ENCODE measurements at places on chromosomes 4 and X.

DNA sequence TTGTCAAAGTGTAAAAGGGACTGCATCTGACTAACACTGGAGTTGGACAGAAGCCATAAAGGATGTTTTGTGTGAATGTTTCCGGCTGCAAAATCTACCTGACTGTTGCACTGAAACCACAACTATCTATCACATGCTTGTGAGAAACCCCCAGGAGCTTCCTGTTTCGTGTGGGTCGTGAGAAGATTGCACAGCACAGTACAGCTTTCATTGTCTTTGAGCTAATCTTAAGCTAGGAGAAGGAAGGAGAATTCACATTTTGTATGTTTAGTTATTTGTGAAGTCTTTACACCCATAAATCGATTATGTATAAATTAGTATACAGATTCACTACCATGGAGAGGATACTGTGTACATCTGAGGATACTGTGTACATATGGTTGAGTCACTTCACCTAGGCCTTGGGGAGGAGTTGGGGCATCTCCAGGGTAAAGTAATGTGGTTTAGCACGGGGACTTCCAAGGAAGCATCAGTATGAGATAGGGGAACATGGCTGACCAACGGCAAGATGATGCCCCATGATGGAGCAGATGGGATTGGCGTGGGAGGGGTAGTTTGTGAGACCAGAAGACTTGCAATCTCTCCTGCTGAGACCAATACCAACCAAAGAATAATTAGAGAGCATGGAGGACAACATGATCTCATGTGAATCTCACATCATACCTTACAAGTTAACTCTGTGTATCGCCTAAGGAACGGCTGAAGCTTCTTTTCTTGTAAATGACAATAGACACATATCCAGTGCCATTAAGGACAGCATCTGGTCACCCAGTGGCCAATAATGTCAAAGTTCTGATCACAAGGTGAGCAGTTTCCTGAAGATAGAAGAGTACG lies 43.1 kb upstream of the FAM9C start:
- DNase-seq, result peak; percentile 22

GRCh38 chrX:48045410-48046311 lies 25.8 kb downstream of the ZNF630 start:
- DNase-seq, result no peak

DNA sequence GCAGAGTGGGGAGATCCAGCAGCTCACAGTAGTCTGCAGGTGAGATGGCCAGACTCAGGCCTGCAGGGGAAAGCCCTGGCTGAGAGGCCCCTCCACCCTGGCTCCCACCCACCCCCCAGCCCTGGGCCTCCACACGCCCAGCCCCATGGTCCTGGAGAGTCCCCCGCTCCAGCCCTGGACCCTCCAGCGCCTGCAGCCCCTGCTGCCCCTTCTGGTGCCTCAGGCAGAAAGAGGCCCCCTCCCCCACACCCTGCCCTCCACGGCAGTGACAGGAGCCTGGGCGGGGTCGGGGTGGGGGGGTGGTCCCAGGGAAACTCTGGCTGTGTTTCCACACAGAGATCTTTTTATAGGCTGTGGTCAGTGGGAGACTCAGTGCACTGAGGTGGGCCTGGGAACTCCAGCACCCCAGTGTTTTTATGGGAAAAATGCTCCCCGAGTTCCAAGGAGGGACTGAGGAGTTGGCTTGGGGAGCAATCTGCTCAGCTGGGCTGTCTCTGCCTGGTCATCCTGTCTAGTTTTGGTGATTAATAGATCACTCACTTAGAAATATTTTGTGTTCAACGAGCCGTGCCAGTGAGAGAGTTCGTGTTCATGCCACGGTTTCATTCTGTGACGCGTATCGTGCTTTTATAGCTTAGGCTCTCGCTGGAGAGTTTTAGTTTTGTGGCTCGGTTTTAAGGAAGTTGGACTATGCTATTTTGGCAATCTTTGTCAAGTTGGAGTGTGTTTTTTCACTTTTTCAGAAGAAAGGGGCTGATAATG lies 53.1 kb upstream of the HGFAC start:
- DNase-seq, result no peak

GRCh38 chr4:148118633-148119032 lies 323.6 kb downstream of the NR3C2 start:
- no peak for DNase-seq

DNA sequence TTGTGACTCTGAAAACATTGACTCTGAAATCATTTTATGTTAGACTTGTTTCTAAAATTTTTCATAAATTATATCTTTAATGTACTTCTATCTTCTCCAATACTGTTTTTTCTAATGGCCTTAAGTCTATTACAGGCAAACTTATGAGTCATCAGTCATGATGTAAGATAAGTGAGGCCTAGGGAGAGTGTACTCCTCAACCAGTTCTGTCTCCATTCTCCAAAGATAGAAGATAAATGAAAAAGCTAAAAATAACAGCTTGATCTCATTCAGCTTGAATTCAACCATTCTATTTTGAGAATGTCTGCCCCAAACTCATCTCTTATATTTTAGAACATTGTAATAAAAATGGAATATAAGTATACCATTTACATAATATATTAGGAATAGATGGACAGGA lies 34.5 kb downstream of the STBD1 start:
- DNase-seq, result no peak

GRCh38 chrX:28609003-28609402 lies 21.8 kb downstream of the IL1RAPL1 start:
- DNase-seq, result no peak

DNA sequence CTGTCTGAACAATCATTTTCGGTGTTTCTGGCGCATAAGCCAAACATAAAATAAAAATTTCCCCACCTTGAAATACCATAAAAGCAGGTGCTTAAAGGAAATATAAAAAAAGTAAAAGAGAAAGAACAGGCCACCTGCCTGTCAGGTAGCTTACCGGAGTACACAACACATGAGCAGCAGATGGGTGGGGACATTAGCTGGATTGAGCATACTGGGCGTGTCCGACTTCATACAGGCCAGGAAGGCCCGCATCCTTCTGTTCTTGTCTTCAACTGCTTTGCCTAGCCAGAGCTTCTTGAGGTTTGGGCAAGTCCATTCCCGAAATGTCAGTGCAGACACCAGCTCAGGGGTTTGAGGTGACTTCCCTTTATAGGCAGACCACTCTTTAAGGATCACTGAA lies 66.7 kb downstream of the FAM120C start:
- no peak for DNase-seq

GRCh38 chr4:53651156-53651735 lies 60.0 kb upstream of the LNX1 start:
- no peak for DNase-seq

GRCh38 chr4:158020176-158020575 lies 152.6 kb downstream of the GASK1B start:
- no peak for DNase-seq

GRCh38 chr4:143555676-143556075 lies 42.2 kb downstream of the SMARCA5 start:
- no peak for DNase-seq

- no peak for DNase-seq
These were observed 42.1 kb upstream of the PRDM5 start for GRCh38 chr4:120964596-120964995.

DNA sequence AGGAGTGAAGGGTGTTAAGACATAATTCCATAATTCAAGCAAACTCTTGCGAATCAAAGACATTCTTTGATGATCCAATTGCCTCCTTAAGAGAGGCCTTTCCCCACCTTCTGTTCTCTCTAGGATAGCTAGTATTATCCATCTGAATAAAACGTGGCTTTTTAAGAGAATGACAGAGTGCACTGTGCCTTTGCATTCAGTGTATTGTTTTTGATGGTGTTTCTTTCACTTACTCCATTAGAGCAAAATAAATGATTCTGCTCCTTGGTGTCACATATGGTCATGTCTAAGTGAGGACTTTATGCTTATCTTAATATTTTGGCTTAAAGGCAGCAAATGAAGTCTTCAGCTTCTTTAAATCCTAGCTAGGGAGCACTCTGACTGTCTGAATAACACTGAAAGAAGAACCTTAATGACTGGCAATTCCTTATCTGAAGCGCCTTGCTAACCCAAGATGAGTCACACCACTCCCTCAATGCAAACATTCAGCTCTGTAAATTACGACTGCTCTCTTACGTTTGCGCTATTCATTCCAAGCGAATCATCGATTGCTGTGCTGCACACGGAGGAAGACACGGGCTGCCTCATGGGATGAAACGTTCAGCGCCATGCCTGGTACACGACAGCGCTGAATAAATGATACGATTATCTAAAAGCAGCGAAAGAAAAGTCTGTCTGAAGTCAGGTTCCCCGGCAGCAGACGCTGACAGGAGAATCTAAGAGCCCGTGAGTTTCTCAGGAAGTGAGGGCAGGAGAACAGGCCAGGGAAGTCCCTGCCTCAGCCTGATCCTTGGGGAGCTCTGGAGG lies 35.1 kb upstream of the GEMIN8 start:
- DNase-seq, result no peak

- DNase-seq, result no peak
These were observed 1523.7 kb downstream of the ARAP2 start for GRCh38 chr4:34720571-34720970.

GRCh38 chr4:174086829-174087799 lies 196.4 kb downstream of the FBXO8 start:
- no peak for DNase-seq

GRCh38 chr4:2341261-2341841 lies 77.1 kb downstream of the ZFYVE28 start:
- no peak for DNase-seq

GRCh38 chr4:110164251-110164650 lies 34.2 kb downstream of the ELOVL6 start:
- DNase-seq, result no peak

GRCh38 chr4:105236916-105237311 lies 90.2 kb downstream of the TET2 start:
- no peak for DNase-seq

DNA sequence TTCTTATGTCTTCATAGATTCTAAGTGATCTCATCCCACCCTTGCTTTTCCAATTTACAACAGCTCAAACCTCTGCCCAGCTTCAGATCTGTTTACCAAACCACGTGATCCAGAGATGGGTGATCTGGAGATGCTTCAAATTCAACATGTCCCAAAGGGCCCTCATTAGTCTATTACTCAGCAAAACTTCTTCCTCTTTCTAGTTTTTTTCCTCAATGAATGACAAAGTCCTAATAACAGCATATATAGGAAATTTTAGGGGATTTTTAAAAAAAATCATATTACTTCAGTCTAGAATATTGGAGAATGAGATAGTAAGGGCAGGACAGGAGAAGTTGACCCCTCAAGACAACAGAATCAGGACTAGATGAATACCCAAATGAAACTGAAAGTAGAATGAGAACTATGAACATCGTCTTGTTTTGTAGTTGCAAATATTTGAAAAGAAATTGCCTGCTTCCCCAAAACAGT lies 127.1 kb downstream of the CFAP299 start:
- no peak for DNase-seq

DNA sequence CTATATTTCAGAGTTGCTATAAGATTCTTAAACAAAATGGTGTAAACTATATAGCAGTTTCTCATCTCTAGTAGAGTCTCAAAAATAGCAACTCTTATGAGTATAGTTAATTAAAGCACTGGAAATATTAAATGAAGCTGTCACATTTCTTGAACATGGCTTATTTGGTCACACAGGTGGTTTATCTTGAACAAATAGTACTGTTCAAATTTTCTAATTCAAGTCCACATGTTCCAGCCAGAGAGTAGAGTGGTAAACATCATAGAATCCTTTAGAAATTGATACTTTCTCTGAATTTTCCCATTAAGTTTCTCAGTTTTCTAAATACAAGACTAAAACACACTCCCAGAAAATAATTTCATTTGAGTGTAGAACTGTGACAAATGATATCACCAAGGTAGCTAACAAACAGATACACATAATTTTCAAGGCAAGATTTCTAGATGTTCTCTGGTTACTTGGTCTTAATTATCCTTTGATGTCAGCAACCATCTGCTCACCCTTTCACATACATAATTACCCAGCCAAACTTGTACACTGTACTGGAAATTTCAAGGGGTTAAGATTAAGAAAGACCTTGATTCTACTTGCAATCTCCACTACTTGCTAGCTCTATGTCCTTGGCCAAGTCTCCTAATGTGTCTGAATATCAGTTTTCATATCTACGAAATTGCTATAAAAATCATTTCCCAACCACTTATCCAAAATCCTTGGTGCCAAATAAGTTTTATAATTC lies 24.3 kb upstream of the PAK3 start:
- no peak for DNase-seq

Data from T-helper 17 cell (primary cell).